ENCODE measurements at places on chromosomes 1 and 21. TPM values are rescaled to one million over a fixed set of nuclear protein-coding genes. Genes with fewer than 3 reads are reported as not detected.

GRCh38 chr1:230747890-230748800 is 957 bp downstream of the CAPN9 start:
- no peak for DNase-seq
- H3K27me3 ChIP-seq, result no peaks in the 10 kb centered on the region
- no peak overlapping the region for H3K4me3 ChIP-seq
- H3K4me1 ChIP-seq, result no peaks in the 10 kb centered on the region
- H3K36me3 ChIP-seq, result no peaks in the 10 kb centered on the region
- no peak overlapping the region for H3K27ac ChIP-seq

GRCh38 chr21:28090546-28090945 is 902.1 kb downstream of the LTN1 start:
- no peak for DNase-seq
- no peak overlapping the region for H3K27ac ChIP-seq

DNA sequence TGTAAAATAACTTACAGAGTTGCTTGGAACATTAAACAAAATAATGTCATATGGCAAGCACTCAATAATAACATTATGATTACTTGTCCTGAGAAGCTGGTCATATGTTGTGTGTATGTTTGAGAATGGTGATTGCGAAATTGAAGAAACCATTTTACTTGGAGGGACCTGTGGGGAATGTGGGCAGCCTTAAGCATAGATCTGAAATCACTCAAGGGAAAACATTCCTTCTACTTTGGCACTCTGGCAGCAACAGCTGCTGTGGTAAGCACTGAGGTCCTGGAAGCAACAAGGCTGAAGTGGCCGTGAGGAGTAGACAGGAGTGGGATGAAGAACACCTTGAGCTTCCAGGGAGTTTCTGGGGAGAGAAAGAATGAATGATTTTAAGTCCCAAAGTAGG is 165.4 kb upstream of the ADAMTS5 start:
- no peaks in the 10 kb centered on the region for H3K4me1 ChIP-seq
- DNase-seq, result no peak
- no peak overlapping the region for H3K4me3 ChIP-seq
- H3K27ac ChIP-seq, result no peak overlapping the region
- no peaks in the 10 kb centered on the region for H3K27me3 ChIP-seq

- H3K36me3 ChIP-seq, result no peaks in the 10 kb centered on the region
- H3K4me3 ChIP-seq, result no peak overlapping the region
- no peaks in the 10 kb centered on the region for H3K27me3 ChIP-seq
- H3K27ac ChIP-seq, result no peak overlapping the region
- no peak for DNase-seq
Measured at GRCh38 chr1:10185759-10186158, 24.6 kb upstream of the KIF1B start.

GRCh38 chr1:215004121-215004827 is 78.3 kb upstream of the KCNK2 start:
- peak overlapping the region; percentile 28 for H3K27ac ChIP-seq
- H3K4me3 ChIP-seq, result no peak overlapping the region
- H3K4me1 ChIP-seq, result no peaks in the 10 kb centered on the region
- no peaks in the 10 kb centered on the region for H3K27me3 ChIP-seq
- no peak for DNase-seq

The CLDN17 gene
- total RNA-seq, result not detected

The TCHHL1 gene
- total RNA-seq, result not detected

The C1QB gene
- 592 TPM for total RNA-seq

The CORT gene
- 1.7 TPM for total RNA-seq

GRCh38 chr1:40383488-40384412 is 10.2 kb downstream of the SMAP2 start:
- no peaks in the 10 kb centered on the region for H3K27me3 ChIP-seq
- H3K4me1 ChIP-seq, result peaks cover 17% of the 10 kb centered on the region
- no peak overlapping the region for H3K4me3 ChIP-seq
- H3K27ac ChIP-seq, result peak overlapping the region; percentile 84

GRCh38 chr1:164337885-164338284 is 221.1 kb upstream of the PBX1 start:
- no peaks in the 10 kb centered on the region for H3K27me3 ChIP-seq
- H3K4me1 ChIP-seq, result no peaks in the 10 kb centered on the region
- H3K27ac ChIP-seq, result no peak overlapping the region
- no peak for DNase-seq

The DNAJC28 gene
- total RNA-seq, result 0.66 TPM

DNA sequence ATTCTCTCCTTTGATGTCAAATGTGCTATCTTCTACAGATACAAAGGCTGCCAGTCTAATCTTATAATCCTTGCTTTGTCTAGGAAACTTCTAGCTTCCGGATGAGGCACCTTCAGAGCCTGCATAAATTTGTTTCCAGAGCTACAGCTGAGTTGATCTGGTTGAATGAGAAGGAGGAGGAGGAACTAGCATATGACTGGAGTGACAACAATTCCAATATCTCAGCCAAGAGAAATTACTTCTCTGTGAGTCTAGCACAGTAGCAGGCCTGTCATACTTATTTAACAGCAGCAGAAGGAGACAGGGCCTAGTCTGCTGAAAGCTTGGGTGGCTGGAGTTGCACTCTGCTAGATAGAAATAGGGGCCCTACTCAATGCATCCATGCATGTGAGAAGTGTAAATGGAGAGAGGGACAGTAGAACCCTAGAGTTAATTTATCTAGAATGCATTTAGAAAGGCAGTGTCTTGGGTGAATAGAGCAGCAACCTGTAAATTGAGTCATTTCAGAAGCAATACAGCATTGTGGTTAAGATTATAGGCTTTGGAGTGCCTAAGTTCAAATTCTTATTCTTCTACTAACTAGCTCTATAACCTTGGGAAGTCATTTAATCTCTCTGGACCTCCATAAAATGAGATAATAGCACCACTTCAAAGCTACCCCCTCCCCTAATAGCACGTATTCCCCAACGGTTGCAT is 89.0 kb downstream of the MACF1 start:
- no peak for DNase-seq
- H3K4me3 ChIP-seq, result no peak overlapping the region
- no peak overlapping the region for H3K27ac ChIP-seq
- H3K36me3 ChIP-seq, result peaks cover 79% of the 10 kb centered on the region

The GBP5 gene
- 0.78 TPM for total RNA-seq

- DNase-seq, result no peak
- no peak overlapping the region for H3K27ac ChIP-seq
Measured at GRCh38 chr1:15353839-15354579, 55.7 kb upstream of the EFHD2 start.

The FCRL5 gene
- 0.30 TPM for total RNA-seq

GRCh38 chr1:84236256-84236655 is 65.3 kb upstream of the SAMD13 start:
- no peak for DNase-seq
- no peaks in the 10 kb centered on the region for H3K4me1 ChIP-seq
- H3K4me3 ChIP-seq, result no peak overlapping the region
- H3K27me3 ChIP-seq, result no peaks in the 10 kb centered on the region

The OLIG2 gene
- not detected for total RNA-seq

GRCh38 chr1:41812051-41812450 is 106.7 kb downstream of the HIVEP3 start:
- no peak overlapping the region for H3K4me3 ChIP-seq
- H3K36me3 ChIP-seq, result no peaks in the 10 kb centered on the region
- no peaks in the 10 kb centered on the region for H3K4me1 ChIP-seq

DNA sequence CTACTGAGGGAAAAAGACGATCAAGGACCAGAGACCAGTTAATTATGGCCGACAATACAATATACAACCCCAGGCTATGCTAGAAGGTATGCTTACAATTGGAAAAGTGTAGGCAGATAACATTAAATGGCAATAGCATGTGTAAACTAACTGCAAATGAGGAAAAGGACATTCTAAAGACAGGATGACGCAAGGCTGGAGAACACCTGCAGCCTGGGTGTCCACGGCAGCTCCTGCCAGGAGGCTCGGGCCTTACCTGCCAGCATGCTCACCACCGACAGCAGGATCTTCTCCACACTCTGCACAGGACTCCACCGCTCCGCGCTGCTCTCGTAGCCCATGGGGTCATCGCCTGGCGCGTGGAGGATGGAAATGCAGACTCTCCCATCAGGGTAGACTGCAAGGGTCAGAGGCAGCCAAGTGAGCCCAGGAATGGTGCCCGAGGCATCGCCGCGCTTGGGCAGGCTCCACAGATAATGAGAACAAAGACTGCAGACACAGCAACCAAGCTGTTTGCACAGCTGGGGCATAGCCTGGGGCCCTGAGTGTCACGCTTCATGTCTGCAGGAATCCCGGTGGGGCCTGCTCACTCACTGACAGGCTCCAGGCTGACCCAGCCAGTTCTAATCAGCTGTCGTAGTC is 28.2 kb downstream of the UBE2G2 start:
- no peaks in the 10 kb centered on the region for H3K4me1 ChIP-seq
- H3K36me3 ChIP-seq, result no peaks in the 10 kb centered on the region
- H3K27ac ChIP-seq, result no peak overlapping the region
- DNase-seq, result no peak

DNA sequence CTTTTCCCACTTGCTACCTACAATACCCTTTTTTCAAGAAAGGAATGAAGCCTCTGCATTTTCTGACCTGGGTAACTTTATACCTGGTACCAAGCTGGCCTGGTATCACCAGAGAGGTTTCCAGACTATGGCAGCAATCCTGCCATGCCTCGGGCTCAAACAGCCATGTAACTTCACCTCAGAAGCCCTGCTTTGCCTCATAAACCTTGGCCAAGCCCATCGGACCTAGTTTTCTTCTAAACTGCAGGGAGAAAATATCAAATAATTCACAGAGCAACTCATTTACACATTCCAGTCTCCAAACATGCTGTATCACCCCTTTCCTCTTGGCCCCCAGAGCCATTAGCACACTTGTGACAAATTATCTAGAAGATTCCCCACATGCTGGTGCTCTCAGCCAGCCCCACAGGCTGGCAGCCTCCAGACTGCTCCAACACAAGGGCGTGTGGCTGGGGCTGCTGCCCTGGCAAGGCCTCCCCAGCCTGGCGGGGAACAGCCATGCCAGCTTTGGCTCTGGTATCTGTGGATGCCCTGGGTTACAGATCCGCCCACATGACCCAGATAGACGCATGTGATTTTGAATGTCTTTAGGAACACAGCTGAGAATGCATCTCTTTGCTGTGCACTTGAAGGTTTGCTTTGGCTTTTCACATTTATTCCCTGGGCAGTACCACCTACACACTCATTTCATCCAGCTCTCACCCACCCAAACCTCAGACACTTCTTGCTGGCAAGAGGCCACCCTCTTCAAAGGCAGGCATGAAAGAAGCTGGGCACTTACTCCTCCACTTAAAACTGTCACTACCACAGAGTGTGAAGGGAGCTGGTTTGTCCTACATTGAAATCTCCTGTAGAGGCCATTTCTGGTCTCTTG is 70.0 kb upstream of the BCAR3 start:
- H3K4me3 ChIP-seq, result no peak overlapping the region
- peaks cover 7% of the 10 kb centered on the region for H3K4me1 ChIP-seq
- no peaks in the 10 kb centered on the region for H3K36me3 ChIP-seq
- H3K27me3 ChIP-seq, result no peaks in the 10 kb centered on the region

The RORC gene
- not detected for total RNA-seq
